ENCODE measurements at places on chromosomes 5 and 9.
A peak's percentile ranks its signal among the peaks of the same experiment; 100 is the strongest.

- DNase-seq: no peak
These were observed 23.9 kb upstream of the IDNK start for GRCh38 chr9:83599071-83599470.

DNA sequence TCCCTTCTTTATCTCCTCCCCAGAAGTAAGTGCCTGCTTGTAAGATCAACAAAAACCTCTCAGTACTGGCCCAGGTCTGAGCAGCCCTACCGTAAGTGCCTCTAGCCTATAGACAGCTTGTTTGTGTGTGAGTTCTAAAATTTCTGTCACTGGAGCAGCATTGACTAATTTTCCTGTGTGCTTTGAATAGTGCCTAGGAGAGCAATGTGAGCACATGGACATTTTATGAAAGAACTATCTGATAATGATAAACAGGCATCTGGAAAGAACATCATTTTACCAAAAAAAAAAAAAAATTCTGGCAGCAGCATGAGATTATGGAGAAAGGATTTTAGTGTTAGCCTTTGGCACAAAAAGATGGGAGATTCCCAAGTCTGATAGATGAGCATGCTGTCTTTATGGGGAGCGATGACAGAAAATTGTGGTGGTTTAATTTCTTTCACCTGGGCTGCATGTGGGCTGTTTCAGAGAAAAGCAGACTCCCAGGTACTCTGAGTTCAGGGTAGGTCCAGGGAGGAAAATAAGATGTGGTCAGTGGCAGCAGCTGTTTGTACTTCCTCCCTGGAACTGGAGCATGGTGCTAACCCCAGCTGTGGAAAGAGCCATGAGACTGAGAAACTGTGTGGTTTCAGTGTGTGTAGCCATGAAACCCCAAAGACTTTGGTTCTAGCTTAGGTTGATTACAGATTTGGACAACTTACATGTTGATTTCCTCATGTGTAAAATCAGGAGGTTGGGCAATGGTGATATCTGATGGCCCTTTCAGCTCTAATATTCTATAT is 419.9 kb downstream of the NTRK2 start:
- no peak for DNase-seq

GRCh38 chr5:72682561-72682960 is 133.9 kb upstream of the TNPO1 start:
- DNase-seq: no peak

GRCh38 chr9:7402334-7403027 is 397.1 kb downstream of the DMAC1 start:
- DNase-seq: no peak

- DNase-seq: no peak
These were observed 3.4 kb upstream of the ESM1 start for GRCh38 chr5:54988817-54989216.

- DNase-seq: no peak
These were observed 379.0 kb upstream of the SLC30A5 start for GRCh38 chr5:68714810-68715209.

DNA sequence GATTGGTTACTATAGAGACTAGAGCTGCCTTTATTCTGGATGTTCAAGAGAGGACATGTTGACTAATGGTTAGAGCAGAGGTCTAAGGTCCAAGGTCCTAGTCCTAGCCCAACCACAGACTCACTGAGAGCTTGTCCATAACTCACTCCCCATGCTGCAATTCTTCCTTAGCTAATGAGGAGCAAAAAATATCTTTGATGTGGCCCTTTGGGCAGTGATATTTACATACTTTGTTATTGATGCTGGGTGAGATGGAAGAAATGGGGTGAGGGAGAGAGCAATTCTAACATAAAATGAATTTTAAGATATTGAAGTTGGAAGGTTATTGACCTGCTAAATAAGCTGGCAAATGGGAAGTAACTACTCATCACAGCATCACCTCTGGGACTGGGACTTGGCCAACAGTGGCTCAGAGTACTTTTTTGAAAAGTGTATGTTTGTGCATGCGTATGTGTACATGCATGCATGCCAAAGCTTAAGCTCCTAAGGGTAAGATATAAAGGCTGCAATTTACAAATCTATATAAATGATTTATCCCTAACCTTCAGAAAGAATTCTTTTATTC is 58.0 kb upstream of the ANKRD55 start:
- no peak for DNase-seq

- DNase-seq: peak; percentile 75
These were observed 732 bp downstream of the PBX3 start for GRCh38 chr9:125747765-125748445.

DNA sequence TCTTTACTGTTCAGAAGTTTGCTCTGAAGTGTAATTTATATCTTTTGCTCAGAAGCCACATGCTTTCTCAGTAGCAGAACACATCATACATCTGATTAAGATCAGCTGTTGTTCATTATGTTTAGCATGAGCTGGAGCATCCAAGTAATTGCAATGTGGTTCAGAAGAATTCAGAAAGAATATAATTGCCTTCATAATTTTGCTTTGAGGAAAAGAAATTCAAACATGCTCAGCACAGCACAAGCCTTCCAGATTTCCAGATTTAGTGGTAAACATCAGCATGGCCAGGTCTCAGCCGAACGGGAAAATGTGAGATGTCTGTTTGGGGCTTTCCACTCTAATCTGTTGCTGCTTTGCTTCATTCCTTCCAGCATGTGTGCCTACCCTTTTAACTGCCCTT is 65.9 kb downstream of the ITGA1 start:
- DNase-seq: no peak

DNA sequence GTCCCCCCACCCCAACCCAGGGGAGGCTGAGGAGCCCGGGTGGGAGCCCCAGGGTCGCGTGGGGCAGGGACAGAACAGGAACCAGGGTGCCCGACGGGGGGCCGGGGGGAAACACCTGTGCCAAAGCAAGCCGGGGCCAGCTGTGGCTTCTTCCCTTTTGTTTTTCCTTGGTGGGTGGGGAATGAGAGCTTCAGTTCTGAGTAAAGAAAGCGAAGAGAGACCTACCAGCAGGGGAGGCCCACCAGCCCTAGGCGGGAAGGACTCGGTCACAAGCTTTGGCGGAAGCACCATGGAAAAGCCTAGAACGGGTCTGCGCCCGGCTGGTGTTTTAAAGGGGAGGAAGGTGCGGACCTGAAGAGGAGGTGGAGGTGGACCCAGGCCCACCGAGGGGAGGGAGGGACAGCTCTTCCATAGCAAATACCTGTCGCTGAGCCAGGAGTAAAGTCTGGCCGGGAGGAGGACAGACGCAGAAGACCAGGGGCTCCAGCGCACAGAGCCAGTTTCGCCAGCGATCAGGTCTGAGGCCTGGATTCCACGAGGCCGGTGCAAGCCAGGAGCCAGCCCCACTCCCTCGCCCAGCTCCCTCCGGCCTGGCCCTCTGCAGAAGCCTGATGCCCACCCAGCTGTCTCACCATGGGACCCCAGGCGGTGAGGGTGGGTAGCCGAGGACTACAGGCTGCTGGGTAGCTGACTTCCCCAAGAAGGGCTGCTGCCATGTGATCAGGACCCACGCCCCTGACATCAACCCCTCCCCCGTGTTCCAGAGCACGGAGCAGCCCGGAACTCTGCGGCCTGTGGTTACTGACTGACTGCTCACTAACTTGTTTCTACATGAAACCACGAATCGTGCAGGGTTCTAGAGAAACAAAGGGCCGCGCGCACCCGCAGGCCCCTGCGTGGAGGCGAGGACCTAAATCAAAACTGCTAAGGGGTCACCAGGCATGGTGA is 849 bp upstream of the MGAT1 start:
- no peak for DNase-seq

DNA sequence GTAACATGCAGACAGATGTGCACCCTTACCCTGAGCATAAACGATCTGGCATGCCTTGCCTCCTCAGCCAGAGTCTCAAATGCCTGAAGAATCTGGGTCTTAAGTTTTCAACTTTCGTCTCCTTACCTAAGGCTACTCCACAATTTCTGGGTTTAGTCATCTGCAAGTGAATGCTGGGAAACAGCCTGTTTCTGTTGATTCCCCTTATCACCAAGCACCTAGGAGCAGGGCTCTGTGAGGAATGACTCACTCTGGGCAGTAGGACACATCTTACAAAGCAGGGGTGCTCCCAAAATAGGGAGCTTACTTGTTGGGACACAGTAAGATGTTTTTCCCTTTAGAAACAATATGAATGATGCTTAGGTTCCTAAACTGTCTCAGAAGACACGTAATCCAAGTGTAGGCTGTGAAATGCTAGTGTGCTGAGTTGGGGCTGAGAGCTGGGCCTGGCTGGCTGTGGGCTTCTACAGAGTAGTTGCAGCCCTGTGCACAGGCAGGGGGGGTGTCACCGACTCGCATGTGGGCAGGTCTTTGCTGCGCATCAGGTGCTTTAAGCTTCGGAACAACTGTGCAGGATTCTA is 58.0 kb downstream of the DAP start:
- no peak for DNase-seq

GRCh38 chr9:22041775-22042174 is 32.7 kb upstream of the CDKN2B start:
- no peak for DNase-seq

DNA sequence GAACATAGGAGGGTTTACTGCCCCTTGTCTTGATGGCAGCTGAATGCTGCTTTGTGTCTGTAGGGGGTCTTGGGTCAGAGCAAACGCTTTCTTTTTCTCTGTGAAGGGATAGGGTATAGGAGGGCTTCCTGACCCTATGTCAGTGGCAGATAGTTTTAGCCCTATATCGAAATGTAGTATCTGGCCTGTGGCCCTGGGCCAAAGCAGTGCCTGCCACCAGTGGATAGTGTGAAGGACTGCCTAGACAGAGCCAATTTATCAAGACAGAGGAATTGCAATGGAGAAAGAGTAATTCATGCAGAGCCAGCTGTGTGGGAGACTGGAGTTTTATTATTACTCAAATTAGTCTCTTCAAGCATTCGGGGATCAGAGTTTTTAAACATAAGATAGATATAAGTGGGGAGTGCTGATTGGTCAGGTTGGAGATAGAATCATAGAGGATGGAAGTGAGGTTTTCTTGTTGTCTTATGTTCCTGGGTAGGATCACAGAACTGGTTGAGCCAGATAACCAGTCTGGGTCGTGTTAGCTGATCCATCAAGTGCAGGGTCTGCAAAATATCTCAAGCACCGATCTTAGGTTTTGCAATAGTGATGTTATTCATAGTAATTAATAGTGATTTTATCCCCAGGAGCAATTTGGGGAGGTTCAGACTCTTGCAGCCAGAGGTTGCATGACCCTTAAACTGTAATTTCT is 178.5 kb downstream of the GDNF start:
- no peak for DNase-seq

DNA sequence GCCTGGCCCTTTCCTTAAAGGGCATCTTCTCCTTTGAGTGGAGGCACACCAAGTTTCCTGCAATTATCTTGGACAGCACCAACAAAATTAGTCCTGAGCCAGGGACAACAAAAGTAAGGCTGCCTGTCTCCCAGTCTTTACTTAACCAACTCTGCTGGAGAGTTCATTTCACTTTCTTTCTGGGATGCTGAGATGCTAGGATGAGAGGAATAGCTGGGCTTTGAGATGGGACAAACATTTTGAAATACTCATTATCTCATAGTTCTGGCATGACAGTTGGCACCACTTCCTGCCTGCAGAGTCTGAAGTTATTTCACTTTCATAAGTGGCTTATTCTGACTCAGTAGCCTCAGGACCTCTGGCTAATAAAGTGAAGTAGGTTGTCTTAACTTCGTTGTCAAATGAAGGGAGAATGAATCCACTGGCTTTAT is 157.0 kb downstream of the C9orf152 start:
- DNase-seq: no peak

DNA sequence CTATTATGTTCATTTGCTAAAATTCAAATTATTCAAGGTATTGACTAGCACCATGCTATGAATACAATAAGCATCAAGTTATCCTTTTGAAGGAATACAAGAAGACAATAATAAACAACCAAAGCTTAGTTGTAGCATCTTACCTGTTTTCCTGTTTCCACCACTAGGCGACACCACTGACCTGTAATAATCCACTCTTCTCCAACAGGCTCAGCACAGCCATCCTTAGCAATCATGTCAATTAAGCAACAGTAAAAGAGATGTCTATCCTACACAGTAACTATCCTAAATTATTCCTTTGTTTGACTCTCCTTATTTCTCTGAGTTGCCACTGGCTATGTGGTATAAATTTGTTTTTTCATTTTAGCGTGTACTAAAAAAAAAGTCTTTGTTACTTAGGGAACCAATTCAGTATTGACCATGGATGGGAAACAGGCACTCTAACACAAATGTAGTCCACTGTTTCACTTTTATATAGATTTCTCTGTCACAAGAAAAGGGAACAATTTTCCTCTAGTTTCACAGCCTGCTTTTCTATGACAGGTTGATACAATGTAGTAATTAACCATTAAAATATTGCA is 46.2 kb downstream of the PCA3 start:
- no peak for DNase-seq

GRCh38 chr9:135617538-135617900 is 21.8 kb downstream of the GLT6D1 start:
- no peak for DNase-seq

DNA sequence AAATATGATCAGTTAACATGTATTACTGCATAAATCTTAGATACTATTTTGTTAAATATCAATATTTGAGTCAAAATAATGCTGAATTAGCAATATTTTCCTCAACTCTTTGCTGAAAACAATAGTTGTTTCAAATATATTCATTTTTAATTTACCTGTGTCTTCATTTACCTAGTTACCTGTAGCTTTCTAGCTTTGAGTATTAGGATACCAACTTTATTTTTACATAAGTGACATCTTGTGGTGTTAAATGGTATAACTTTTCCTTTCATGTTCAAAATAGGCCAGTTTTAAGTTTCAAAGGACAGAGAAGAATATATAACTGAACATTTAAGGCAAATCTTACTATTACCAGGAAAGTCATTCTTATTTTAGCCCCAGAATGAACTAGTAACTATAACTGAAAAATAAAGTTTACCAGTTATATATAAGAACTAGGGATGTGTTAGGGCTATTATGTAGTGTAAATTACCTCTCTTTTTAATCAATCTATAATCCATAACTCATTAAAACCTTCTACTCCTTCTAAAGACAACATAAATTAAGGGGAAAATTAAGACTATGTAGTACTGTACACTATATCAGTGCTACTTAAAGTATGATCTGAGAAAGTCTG is 25.3 kb downstream of the AP3B1 start:
- DNase-seq: no peak

DNA sequence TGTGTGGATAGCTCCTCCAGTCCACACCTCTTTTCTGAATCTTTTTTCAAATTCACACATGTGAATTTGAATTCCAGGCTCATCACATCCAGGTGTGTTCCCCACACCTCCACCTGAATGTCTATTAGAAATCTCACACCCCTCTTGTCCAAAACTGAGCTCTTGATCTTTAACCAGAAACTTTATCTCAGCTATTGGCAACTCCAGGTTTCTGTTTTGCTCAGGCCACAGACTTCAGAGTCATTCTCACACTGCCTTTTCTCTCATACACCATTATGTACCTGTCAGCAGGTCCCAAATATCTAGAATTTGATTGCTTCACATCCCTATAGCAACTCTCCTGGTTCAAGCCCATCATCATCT is 11.6 kb downstream of the NIPSNAP3B start:
- no peak for DNase-seq

- DNase-seq: no peak
These were observed 410.6 kb downstream of the PSAT1 start for GRCh38 chr9:78707481-78707991.

GRCh38 chr9:131860430-131860829 is 120.6 kb upstream of the RAPGEF1 start:
- DNase-seq: no peak
